ENCODE measurements at places on chromosomes 7 and 10.

- no peak for DNase-seq
These were observed 16.6 kb downstream of the COL28A1 start for GRCh38 chr7:7519056-7519455.

DNA sequence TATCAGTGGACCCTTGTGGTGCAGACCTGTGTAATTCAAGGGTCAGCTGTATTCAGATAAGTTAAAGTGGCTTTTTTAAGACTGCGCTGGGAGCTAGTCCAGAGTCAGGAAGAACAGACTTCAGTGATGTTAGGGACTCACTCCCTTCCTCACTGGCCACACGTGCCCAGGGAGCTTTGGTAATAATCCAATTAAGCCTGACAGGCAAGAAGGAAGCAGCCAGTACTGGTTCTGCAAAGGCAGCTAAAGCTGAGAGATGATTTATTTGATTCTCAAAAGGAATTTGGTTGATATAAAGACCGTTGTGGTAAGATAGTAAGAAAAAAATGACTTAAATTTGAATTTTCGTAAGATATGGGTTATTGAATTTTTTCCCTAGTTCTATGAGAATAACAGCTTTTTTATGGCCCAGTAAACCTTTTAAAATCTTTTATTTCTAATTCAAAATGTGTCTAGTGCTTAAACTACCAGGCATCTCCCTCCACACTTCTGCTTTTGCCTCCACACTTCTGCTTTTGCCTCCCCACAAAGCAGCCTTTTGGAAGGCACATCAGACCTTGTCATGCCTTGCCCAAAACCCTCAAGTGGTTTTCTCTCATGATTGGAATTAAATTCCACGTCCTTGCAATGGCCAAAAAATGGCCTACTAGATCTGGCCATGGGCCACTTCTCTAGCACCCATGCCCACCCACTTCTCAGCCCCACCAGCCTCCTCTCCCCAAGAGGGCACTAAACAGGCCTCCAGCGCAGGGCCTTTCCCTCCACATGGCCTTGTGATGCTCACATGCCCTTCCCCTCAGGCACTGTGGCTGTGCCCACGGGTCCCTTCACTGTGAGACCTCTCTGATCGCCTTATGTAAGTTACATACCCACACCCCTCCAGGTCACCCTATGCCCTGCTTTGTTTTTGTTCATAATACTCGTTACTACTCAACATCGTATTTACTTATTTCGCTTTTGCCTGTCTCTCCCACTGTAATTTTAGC lies 92.5 kb downstream of the POU6F2 start:
- DNase-seq, result no peak

DNA sequence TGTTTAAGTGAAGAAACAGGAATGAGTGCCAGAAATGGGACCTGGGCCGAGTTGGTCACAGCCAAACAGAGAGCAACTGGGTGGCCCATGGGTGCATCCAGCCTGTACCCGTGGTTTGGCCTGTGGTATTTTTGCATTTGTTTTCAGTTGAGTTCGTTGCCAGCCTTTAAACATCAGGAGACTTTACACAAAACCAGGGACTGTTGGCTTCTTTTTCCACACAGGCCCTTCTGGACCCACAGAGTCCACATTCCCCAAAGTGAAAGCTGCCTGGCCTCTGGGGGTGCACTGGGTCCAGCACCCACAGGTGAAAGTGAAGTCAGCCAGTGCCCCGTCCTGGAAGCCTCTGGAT lies 54.1 kb upstream of the TNS3 start:
- DNase-seq, result no peak

GRCh38 chr7:143499743-143500348 lies 22.2 kb downstream of the TAS2R41 start:
- no peak for DNase-seq

DNA sequence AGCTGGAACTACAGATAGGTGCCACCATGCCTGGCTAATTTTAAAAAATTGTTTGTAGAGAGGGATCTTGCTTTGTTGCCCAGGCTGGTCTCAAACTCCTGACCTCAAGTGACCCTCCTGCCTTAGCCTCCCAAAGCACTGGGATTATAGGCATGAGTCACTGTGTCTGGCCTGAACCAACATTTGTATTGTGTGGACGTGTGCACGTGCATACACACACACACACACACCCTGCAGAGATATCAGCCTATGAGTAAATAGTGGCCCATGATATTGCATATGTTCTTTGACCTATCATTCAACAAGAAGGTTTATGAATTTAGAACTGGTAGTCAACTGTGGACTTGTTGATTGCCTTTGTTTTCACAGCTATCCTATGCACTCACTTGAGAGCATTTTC lies 161.6 kb downstream of the BAMBI start:
- DNase-seq, result no peak

- no peak for DNase-seq
These were observed 9.8 kb upstream of the GIMAP2 start for GRCh38 chr7:150675714-150676113.

Data from stimulated activated CD4-positive, alpha-beta T cell treated with anti-CD3 and anti-CD28 coated beads, Interleukin-1b, Interleukin-23, amount 100 ng/mL, for 1 hour (primary cell).